SK-MEL-5 (cell line): ENCODE measurements at places on chromosomes 3 and 15. TPM values are rescaled to one million over a fixed set of nuclear protein-coding genes. Genes with fewer than 3 reads are reported as not detected.

The TIPARP gene
- 16.7 and 17.7 TPM in 2 replicates for total RNA-seq

The TUSC7 gene
- not detected in 2 replicates for total RNA-seq

The SPESP1 gene
- total RNA-seq = 148 and 159 TPM in 2 replicates

The GABRR3 gene
- total RNA-seq = not detected in 2 replicates

The XCR1 gene
- not detected in 2 replicates for total RNA-seq

The TPRG1 gene
- total RNA-seq = 0.45 TPM in 1 of 2 replicates, not detected in the other

The SNTN gene
- not detected in 2 replicates for total RNA-seq

The TGFBR2 gene
- 19.4 and 21.8 TPM in 2 replicates for total RNA-seq

The EFCAB12 gene
- 0.08 TPM in 1 of 2 replicates, not detected in the other for total RNA-seq

The CPNE4 gene
- not detected in 2 replicates for total RNA-seq

The STRC gene
- total RNA-seq = 0.08 and 0.27 TPM in 2 replicates

The CPOX gene
- 66.4 and 69.5 TPM in 2 replicates for total RNA-seq

The PIERCE2 gene
- total RNA-seq = 3.9 and 4.1 TPM in 2 replicates
